GM23338 (cell line): ENCODE measurements at places on chromosomes 12 and 14. TPM values are rescaled to one million over a fixed set of nuclear protein-coding genes. Genes with fewer than 3 reads are reported as not detected.

The KRT8 gene
- total RNA-seq, result 250 and 264 TPM in 2 replicates

The MARS1 gene
- total RNA-seq, result 247 and 266 TPM in 2 replicates

GRCh38 chr12:123269896-123270213 lies 1.8 kb downstream of the CDK2AP1 start:
- DNase-seq, result no peak
- H3K4me1 ChIP-seq, result peaks cover 18% of the 10 kb centered on the region
- H3K27ac ChIP-seq, result peak overlapping the region; percentile 91

- no peak for DNase-seq
- no peaks in the 10 kb centered on the region for H3K36me3 ChIP-seq
- no peak overlapping the region for H3K27ac ChIP-seq
- no peaks in the 10 kb centered on the region for H3K27me3 ChIP-seq
- no peak overlapping the region for H3K4me3 ChIP-seq
Observed at GRCh38 chr14:59983048-59983447, 63.1 kb downstream of the LRRC9 start.

The KRT2 gene
- not detected in 2 replicates for total RNA-seq

- DNase-seq, result no peak
- H3K27me3 ChIP-seq, result no peaks in the 10 kb centered on the region
- H3K4me3 ChIP-seq, result no peak overlapping the region
- no peak overlapping the region for H3K27ac ChIP-seq
- no peaks in the 10 kb centered on the region for H3K36me3 ChIP-seq
Observed at GRCh38 chr12:42299392-42300308, 26.2 kb downstream of the ZCRB1 start.

- no peaks in the 10 kb centered on the region for H3K4me1 ChIP-seq
- H3K27me3 ChIP-seq, result no peaks in the 10 kb centered on the region
- no peak overlapping the region for H3K27ac ChIP-seq
- H3K4me3 ChIP-seq, result no peak overlapping the region
- H3K36me3 ChIP-seq, result no peaks in the 10 kb centered on the region
- no peak for DNase-seq
Observed at GRCh38 chr14:27242874-27243273, 645.0 kb upstream of the NOVA1 start.

The TEAD4 gene
- 137 and 145 TPM in 2 replicates for total RNA-seq

The HCAR3 gene
- not detected in 2 replicates for total RNA-seq

The ANP32D gene
- not detected in 2 replicates for total RNA-seq

- H3K27ac ChIP-seq, result no peak within 1 kb of the TSS
- peaks cover 63% of the 10 kb centered on the region for H3K27me3 ChIP-seq
- H3K4me3 ChIP-seq, result peak within 1 kb of the TSS; percentile 75
- DNase-seq, result peak; percentile 76
Observed at GRCh38 chr14:52267501-52268278, at the start of gene PTGDR. Gene PTGDR (plus strand): TSS chr14:52267698. CDS start chr14:52267815, 117 bp downstream.

DNA sequence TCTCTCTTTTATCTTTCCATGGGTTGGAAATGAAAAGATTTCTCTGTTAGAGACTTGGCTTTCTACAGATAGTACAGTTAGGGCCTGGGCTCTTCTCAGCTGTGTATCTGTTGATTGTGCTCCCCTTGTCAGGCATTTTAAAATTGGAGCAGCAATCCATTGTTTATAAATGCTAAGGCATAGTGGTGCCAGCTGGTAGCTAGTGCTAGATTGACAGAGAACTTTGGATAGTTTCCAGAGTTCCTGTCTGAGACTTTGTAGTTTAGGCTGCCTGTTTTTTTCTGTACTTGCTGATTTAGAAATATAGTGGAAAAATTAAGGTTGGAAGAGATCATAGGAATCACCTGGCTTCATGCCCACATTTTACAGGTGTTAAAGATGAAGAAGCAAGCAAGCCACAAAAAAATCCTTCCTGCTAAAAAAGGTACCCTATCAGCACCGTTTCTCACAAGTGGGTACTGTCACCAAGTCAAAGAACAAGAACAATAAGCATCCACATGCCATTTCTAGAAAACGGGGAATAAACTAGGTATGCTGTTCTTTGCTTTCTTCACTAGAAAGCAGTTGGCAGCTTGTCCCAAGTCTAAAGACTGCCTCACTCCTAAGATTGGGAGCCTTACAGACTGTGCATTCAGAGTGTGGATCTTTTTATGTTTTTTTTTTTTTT lies 6.2 kb downstream of the TTLL5 start:
- no peak for DNase-seq
- 0 out of 2 replicates have a peak, but pooled peaks cover 6% of the 10 kb centered on the region for H3K4me1 ChIP-seq
- H3K4me3 ChIP-seq, result no peak overlapping the region
- H3K36me3 ChIP-seq, result peaks cover 32% of the 10 kb centered on the region
- H3K27ac ChIP-seq, result no peak overlapping the region
- no peaks in the 10 kb centered on the region for H3K27me3 ChIP-seq

DNA sequence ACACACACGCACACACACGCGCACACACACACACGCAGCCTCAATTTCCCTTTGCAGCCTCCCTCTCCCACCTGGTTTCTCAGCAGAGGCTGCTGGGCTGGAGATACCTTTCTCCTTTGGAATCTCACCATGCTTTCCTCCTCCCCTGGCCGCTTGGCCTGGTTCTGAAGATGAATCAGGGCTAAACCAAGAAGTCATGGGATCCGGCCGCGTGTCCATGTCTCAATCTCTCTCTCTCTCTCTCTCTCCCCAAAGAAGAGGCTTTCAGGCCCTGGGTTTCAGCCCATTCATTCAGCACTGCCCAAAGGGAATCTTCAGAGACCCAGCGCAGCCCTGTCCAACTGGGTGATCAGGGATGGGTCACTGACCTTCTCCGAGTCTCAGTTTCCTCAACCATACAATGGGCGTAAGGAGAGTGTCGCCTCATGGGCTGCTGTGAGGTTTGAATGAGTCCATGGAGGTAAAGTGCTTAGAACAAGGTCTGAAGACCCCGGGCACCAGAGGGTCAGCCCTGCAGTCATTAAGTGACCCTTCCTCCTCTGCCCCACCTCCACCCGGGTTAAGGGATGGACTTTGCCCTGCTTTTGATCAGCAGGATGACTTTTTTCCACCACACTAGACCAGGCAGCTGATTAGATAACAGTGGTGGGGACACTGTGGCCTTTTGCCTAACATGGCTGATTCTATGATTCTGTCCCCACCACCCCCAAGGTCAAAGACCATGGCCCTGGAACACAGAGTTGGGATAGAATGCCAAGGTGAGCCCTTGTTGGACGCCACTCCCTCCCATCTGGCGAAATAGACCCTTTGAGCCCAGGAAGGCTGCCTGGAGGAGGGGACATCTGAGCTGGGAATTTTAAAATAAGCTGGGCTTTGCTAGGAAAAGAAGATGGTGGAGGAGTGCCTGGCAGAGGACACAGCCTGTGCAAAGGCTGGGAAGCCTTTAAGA lies 42.1 kb downstream of the SCARB1 start:
- H3K27me3 ChIP-seq, result no peaks in the 10 kb centered on the region
- H3K36me3 ChIP-seq, result no peaks in the 10 kb centered on the region
- H3K4me1 ChIP-seq, result peaks cover 35% of the 10 kb centered on the region
- no peak overlapping the region for H3K4me3 ChIP-seq

- no peak for DNase-seq
- peaks cover 11% of the 10 kb centered on the region; the same call in 1 of the 2 replicates for H3K27me3 ChIP-seq
- H3K27ac ChIP-seq, result no peak overlapping the region
- no peak overlapping the region for H3K4me3 ChIP-seq
- H3K36me3 ChIP-seq, result 0 out of 2 replicates have a peak, but pooled peaks cover 2% of the 10 kb centered on the region
Observed at GRCh38 chr14:102505000-102505619, 4.5 kb downstream of the ANKRD9 start.

GRCh38 chr12:115232455-115233156 lies 548.6 kb upstream of the TBX3 start:
- no peaks in the 10 kb centered on the region for H3K4me1 ChIP-seq
- no peaks in the 10 kb centered on the region for H3K27me3 ChIP-seq
- DNase-seq, result no peak
- no peaks in the 10 kb centered on the region for H3K36me3 ChIP-seq

The MSRB3 gene
- total RNA-seq, result 1.1 and 1.7 TPM in 2 replicates

The ADCY6 gene
- total RNA-seq, result 11.8 and 16.5 TPM in 2 replicates

DNA sequence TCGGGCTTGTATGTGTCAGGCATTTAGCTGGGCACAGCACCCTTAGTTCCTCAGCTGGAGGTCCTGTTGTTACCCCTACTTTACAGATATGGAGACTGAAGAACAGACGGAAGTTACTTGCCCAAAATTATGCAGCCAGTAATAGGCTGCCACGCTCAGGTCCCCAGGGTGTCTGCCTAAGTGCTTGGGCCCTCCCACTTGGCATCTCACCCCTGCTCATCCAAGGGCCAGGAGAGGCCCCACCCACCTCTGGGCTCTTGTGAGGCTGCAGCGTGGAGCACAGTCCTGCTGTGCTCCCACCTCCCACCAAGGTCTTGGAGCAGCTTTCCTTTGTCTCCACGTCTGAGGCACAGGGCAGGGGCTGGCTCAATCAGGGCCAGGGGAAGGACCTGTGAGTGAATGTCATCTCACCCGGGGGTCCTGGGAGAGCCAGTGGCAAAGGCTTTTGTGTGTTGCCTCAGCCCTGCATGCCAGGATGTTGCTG lies 64.6 kb downstream of the BEGAIN start:
- 0 out of 2 replicates have a peak, but pooled peaks cover 4% of the 10 kb centered on the region for H3K4me1 ChIP-seq
- no peak overlapping the region for H3K4me3 ChIP-seq
- H3K27me3 ChIP-seq, result no peaks in the 10 kb centered on the region
- H3K27ac ChIP-seq, result no peak overlapping the region
- DNase-seq, result no peak

The ARHGAP9 gene
- total RNA-seq, result 4.6 and 7.1 TPM in 2 replicates

GRCh38 chr14:46840944-46841720 lies 189.6 kb upstream of the RPL10L start:
- H3K27ac ChIP-seq, result no peak overlapping the region
- no peaks in the 10 kb centered on the region for H3K36me3 ChIP-seq
- peaks cover 4% of the 10 kb centered on the region; the same call in 1 of the 2 replicates for H3K4me1 ChIP-seq
- DNase-seq, result peak; percentile 79
- no peaks in the 10 kb centered on the region for H3K27me3 ChIP-seq

The PTHLH gene
- total RNA-seq, result not detected in 2 replicates

The IKZF4 gene
- total RNA-seq, result 9.0 and 12.2 TPM in 2 replicates

GRCh38 chr12:34392741-34393085 lies 370.4 kb downstream of the ALG10 start:
- no peak overlapping the region for H3K27ac ChIP-seq
- no peaks in the 10 kb centered on the region for H3K36me3 ChIP-seq
- H3K4me1 ChIP-seq, result no peaks in the 10 kb centered on the region
- no peak overlapping the region for H3K4me3 ChIP-seq
- H3K27me3 ChIP-seq, result no peaks in the 10 kb centered on the region

GRCh38 chr12:3534511-3534910 lies 43.5 kb downstream of the PRMT8 start:
- H3K27me3 ChIP-seq, result no peaks in the 10 kb centered on the region
- H3K27ac ChIP-seq, result no peak overlapping the region
- H3K4me3 ChIP-seq, result no peak overlapping the region
- DNase-seq, result no peak
- no peaks in the 10 kb centered on the region for H3K4me1 ChIP-seq
